Glomerular endothelial cell (primary cell): ENCODE measurements at places on chromosomes 16 and 17.

DNA sequence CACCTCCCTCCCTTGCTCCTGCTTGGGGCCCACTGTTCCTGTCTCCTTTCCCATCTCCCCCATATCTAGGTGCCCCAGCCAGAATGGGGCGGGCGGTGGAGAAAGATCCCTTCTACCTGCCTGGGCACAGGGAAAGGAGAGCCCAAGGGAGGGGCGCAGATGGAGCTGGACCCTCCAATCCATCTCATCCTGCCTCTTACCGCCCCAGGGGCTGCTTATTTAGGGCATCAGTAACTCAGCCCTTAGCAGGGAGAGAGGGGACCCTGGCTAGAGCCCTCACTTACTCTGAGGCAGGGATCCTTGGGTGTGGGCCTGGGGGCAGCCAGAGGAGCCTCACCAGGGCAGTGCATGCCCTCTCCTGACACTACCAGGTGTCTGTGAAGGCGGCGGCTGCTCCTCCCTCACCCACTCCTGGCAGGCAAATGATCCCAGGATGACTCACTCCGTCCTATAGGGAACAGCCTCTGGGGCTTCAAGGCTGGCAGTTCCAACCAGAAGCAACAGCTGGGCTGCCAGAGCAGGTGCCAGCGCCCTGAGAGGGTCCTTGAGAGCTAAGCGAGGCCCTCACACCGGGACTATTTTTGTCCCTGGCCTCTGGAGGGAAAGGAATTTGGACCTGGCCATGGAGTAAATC lies 16.3 kb upstream of the BCAR1 start:
- no peak for DNase-seq

- no peak for DNase-seq
These were observed 1.3 kb downstream of the CCDC102A start for GRCh38 chr16:57534881-57535658.

GRCh38 chr16:47886631-47887415 lies 269.0 kb downstream of the ABCC12 start:
- no peak for DNase-seq

DNA sequence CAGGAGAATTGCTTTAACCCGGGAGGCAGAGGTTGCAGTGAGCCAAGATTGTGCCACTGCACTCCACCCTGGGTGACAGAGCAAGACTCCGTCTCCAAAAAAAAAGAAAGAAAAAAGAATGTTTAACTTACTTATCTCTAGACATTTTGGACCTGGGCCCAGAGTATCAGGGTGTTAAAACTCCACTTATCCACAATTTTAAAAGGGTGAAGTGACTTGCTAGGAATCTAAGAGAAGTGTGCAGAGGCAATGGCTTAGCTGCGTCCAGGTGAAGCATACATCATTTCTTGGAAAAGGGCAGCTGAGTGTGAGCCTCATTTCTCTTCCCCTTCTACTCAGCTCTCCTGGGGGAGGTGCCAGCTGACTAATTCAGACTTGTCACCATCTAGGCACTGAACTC lies 25.1 kb downstream of the ALDH3A2 start:
- no peak for DNase-seq

DNA sequence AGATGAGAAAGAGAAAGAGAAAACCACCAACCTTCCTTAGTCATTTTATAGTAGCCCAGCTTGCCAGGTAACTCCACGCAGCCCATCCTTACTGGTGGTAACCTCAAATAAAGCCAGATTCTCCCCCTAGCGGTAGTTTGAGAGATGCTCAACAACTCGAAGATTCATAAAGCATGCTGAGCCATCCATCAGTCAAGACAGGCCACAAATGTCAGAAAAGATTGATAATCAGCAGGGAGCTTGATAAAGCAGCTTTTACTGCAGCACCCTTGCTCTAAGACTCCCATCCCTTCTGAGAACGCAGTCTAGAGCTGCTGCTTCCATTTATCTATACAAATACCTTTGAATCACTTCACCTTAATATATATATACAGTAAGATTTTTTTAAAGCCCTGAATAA lies 451.5 kb upstream of the HSBP1 start:
- no peak for DNase-seq

DNA sequence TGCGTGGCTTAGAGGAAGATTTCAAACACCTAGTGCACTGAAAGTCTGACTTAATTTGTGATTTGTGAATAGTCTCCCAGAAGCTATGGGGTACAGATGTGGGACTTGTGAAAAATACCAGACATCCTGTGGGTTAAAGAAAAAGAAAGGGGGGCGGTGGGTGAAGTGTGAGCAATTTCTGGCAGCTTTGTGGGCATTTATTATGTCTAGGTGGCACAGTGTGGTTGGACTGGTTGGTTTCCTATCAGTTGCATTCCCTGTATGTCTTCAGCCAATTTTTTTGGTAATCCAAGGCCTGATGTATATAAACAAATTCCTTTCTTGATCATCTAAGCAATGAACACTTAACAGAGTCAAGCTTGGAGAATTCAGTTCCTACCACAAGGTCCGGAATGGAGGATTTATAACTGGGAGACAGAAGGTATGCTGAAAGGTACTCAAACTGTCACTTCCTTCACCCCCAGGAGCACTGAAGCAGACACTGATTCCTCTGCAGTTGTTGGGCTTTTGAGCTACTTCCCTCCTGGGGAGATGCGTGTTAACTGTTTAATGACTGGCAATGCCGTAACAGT lies 211.6 kb downstream of the WWOX start:
- DNase-seq = no peak

DNA sequence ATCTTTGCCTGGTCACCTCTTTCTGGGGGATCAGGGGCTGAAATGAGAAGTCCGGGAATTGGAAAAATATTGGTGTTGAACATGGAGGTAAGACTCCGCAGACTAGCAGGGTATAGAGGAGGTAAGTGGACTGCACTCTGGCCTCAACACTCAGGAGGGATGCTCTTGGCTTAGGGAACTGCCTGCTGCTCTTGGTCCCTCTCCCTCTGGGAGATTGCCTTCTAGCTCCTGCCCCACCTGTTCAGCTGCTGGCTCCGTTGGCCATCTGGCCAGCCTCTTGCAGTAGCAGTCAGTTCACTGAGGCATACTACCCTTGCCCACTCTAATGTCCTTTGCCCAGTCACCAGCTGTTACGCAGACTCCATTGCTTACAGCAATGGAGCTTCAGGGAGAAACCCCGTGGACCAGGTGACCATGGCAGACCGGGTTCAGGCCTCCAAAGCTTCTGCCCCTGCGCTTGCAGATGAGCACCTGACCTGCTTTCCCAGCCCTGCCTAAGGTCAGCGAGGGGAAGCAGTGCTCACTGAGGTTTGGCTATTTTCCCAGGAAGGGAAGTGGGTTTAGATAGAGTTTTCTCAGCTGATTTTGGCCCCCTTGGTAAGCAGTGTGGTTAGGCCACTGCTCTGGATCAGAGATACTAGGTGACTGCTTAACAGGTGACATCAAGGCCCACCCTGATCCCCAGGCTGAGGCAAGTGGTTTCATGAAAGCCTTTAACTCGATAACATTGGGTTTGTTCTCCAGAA lies 11.9 kb downstream of the CDK5RAP3 start:
- DNase-seq = no peak

DNA sequence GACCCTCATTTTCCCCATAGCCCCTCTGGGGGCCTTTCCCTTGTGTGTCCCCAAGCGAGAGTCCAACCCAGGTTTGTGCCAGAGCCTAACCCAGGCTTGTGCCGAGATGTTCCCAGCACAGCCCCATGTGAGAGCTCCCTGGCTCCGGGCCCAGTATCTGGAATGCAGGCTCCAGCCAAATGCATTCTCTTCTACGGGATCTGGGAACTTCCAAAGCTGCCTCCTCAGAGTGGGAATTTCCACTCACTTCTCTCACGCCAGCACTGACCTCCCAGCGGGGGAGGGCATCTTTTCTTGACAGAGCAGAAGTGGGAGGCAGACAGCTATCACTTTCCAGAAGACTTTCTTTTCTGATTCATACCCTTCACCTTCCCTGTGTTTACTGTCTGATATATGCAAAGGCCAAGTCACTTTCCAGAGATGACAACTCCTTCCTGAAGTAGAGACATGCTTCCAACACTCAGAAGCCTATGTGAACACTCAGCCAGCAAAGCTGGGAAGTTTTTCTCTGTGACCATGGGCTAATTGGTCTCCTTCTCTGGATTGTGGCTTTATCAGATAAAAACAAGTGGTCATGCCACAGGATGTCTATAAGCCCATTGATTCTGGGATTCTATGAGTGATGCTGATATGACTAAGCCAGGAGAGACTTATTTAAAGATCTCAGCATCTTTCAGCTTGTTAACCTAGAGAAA lies 2.5 kb upstream of the CCL2 start:
- DNase-seq = no peak

GRCh38 chr16:82567175-82567574 lies 59.6 kb upstream of the CDH13 start:
- no peak for DNase-seq

- no peak for DNase-seq
These were observed 9.6 kb downstream of the CDC42EP4 start for GRCh38 chr17:73302189-73302588.

DNA sequence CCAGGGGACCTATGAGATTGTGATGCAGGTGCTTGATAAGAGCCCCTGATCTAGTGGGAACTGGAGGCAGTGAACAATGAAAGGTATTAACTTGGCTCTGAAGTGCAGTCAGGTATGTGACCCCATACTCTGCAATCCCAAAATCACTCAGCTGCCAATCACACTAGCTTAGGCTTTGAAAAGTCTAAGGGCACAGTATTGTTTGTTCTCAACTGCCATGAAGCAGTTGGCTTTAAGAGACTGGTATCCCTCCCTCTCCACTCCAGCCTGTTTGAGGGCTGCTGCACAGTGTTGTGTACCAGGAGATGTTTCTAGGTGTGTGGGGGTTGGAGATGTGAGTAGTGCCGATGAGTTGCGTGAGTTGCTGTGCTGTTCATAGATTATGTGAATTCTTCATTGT lies 2.4 kb downstream of the YPEL2 start:
- no peak for DNase-seq

DNA sequence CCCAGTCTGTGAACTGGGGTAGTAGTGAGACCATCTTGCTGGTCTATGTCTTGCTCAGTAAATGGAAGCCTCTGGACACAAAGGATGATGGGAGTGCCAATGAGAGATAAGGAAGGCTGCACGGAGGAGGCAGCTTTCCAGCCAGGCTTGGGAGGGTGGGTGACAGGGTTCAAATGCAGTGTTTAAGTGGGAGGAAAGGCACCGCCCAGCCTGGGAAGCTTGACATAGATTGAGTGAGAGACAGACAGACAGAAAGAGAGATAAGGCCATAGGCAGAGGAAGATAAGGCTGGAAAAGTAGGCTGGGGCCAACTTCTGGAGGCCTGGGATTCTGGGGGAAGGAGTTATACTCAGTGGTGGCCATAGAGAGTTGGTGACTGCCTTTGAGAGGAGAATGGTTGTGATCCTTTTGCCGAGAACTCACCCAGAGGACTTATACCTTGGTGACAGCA lies 7.2 kb upstream of the COL1A1 start:
- DNase-seq = no peak

DNA sequence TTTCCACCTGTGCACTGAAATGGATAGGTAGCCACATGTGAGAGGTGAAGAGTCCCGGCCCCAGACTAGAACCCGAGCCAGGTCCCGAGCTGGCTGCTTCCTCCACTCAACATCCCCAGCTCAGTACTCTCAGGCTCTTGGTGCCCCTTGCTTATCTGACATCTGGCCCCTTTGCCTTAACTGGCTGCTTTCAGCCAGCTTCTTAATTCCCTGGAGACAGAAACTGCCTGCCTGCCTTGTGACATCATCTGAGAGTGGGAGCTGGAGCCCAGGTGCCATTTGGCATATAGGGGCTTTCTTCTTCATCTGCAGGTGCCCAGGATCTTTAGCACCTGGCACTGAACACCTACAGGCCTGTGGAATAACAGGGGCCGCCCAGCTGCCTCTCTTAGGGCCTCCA lies 8.9 kb downstream of the CHAD start:
- no peak for DNase-seq

GRCh38 chr16:30184096-30184890 lies 891 bp downstream of the CORO1A start:
- DNase-seq = no peak

- no peak for DNase-seq
These were observed 3.7 kb upstream of the ABCA9 start for GRCh38 chr17:69064476-69064875.

GRCh38 chr17:27896701-27897100 lies 3.5 kb upstream of the LYRM9 start:
- no peak for DNase-seq

- no peak for DNase-seq
These were observed 614.6 kb downstream of the TOX3 start for GRCh38 chr16:51932317-51932716.

DNA sequence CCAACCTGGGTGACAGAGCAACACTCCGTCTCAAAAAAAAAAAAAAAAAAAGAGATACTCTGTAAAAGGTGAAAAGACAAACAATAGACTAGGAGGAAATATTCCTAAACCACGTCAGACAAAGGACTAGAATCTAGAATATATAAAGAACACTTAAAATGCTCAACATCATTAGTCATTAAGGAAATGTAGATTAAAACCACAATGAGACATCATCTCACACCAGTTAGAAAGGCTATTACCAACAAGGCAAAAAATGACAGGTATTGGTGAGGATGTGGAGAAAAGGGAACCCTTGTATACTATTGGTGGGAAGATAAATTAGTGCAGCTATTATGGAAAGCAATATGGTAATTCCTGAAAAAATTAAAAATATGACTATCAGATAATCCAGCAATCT lies 903.1 kb upstream of the SOX9 start:
- no peak for DNase-seq

DNA sequence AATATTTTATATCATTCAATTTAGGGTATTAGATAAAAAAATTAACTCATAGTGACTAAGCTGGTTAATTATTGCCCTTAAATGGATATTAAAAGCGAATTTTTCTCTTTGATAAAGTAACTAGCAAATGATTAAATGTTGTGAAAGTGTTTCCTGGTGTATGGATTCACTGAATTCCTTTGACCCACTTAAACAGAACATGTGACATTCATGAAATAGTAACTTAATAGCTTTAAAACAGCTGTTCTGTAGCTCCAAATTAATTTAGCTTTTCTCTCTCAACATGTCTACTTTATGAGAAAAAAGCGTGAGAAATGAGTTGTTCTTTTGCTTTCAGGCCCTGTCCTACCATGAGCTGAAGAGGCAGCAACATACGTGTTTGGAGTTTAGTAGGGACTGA lies 36.4 kb upstream of the APPBP2 start:
- DNase-seq = no peak

DNA sequence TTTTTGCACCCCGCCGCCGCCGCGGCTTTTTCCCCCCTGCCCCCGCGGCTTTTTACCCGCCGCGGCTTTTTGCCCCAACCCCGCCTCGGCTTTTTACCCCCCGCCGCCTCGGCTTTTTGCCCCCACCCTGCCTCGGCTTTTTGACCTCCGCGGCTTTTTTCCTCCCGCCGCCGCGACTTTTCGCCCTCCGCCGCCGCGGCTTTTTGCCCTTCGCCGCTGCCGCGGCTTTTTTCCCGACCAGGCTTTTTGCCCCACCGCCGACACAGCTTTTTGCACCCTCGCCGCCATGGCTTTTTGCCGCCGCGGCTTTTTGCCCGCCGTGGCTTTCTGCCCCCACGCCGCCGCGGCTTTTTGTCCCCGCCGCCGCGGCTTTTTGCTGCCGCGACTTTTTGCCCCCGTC lies 137.0 kb upstream of the TP53TG3D start:
- DNase-seq = no peak
